ENCODE measurements at places on chromosomes 4 and X. TPM values are rescaled to one million over a fixed set of nuclear protein-coding genes. Genes with fewer than 3 reads are reported as not detected.

Gene RAPGEF2
- 81.0 TPM for total RNA-seq

Gene STATH
- not detected for total RNA-seq

Gene PAGE2B
- total RNA-seq = 0.70 TPM

Gene RTL5
- 10.6 TPM for total RNA-seq

Gene SCML2
- total RNA-seq = 6.7 TPM

Gene NHSL2
- 9.3 TPM for total RNA-seq
